ENCODE measurements at places on chromosomes 3 and 15. TPM values are rescaled to one million over a fixed set of nuclear protein-coding genes. Genes with fewer than 3 reads are reported as not detected.

DNA sequence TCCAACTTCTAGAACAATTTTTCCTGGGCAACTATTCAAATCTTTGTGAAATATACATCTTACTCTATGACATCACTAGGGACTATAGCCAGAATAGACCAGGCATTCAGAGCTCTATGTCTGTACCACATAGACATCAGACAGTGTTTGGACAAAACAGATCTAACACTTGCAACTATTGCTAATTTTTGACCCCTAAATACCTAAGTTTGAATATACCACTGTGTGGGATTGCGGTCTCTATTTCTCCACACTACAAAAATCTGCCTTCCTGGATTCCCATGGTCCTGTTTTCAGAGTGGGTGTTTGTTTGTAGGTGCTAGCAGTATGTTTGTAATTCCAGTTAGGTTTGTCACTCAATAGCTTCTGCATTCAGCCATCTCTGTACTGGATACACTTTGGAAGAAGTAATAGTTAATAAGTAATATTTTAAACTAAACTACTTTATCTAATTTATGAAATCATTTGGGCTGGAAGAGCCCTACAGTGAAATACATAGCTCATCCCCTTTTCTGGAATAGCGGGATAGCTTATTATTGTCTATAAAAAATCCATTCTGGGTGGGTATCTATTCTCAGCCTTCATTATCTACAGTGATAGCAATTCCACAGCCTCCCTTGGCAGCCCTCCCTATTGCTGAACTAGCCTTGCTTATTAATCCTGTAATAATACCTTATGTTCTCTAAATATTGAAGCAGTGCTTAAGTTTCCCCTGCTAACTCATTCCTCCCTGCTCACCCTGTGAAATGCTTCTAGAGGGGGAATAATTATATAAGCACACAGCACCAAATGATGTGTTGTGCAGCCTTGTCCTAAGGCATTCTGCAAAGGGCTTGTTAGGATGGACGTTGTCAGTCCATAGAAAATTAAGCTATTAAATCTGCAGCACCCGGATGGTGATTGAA is 49.4 kb downstream of the RBMS3 start:
- DNase-seq, result no peak

DNA sequence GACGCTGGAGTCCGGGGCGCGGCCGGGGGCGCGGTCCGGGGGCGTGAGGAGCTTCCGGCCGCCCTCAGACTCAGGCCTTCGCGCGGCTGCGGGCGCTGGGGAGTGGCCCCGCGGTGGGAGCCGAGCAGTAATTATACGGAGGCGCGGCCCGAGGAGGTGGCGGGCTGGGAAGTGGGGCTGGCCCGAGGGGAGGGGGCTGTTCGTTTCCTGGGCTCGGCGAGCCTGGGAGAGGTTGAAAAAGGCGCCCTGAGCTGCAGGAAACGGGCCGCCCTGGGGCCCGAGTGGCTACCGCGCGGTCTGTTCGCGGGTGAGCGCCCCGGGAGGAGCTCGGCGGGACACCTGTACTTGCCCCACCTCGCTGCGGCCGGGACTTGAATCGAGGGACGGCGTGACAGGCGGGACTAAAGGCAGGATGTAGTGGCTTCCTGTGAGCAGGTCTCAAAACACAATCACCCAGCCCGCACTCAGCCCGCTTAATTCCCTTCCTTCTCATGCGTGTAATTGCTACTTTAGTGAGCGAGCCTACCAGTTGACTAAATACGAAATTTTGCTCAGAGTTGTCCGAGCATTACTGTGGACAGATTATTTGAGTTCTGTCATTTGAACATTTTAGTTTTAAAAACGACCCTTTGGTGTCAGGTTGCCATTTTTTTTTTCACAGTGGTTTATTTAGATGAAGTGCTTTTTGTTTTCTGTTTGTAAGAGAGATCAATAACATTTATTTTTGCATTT is 860 bp downstream of the RASA2 start:
- peak; percentile 93 for DNase-seq

PGBD4 gene
- 0.96 TPM for total RNA-seq

GRCh38 chr15:40582726-40583246 is 11.3 kb upstream of the KNL1 start:
- no peak for DNase-seq

- DNase-seq, result no peak
Observed at GRCh38 chr3:110767156-110767555, 304.5 kb upstream of the NECTIN3 start.

ZBED2 gene
- total RNA-seq, result not detected

CACNA2D2 gene
- total RNA-seq, result 0.45 TPM

- no peak for DNase-seq
Observed at GRCh38 chr3:133930341-133930933, 34.8 kb upstream of the RAB6B start.

DNA sequence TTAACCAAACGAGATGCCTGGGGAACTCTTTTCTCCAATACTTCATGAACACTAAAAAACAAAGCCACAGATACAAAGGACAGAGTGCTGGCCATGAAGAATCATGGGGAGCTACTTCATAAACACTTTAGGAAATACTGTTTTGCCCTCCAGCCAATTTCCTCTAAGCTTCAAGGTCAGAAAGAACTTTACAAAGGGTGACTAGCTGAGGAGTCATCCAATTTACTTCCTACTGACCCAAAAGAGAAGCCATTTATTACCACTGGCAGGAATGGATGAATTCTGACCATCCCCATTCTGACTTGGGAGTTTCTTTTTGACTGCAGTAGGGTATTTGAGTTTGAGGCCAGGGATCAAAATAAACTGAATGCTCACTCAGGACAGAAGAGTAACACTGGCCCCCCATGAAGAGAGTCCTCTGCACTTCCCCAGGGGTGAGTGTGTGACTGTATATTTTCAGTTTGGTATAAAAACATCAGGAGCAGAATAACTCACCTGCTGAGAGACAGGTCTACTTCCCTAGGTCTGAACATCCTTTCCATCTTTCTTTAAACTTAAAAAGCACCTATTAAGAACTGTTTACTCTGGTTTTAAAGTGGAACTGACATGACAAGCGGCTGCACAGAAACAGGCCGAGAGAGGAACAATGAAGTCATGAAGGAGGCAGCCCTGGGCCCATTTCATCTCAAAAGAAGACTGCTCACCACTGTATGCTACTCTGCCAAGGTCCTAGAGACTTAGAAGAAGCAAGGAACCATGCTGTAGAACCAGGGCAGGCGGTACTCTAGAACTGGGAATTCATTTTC is 203.6 kb downstream of the TNIK start:
- DNase-seq, result no peak

EPHB1 gene
- 1.9 TPM for total RNA-seq

GRCh38 chr3:50189274-50189673 is 2.1 kb upstream of the GNAT1 start:
- DNase-seq, result no peak

- no peak for DNase-seq
Observed at GRCh38 chr15:69988541-69989225, 109.0 kb downstream of the TLE3 start.

MED12L gene
- 0.48 TPM for total RNA-seq

DNA sequence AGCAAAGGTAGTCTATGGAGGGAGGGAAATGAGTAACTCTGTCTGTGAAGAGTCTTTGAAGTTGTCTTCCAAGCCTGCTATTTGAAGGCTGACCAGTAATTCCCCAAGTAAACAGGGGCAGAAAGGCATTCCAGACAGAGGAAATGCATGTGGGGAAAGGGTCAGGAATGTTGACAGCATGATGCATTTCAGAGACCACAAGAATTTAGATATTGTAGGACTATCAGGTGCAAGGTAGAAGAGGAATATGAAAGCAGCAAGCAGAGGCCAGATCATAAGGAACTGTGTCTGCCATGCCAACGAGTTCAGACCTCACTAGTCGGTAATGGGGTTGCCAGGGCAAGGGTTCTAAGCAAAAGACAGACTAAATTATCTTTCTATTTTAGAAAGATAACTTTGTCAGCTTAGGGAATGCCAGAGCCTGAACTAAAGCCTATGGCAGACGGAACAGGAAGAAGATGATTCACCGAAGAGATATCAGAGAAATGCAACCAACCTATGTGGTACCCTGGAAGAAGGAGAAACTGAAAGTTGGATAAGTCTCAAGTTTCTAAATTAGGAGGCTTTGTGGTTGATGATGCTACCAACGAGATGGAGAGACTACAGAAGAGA is 327.0 kb upstream of the RORA start:
- no peak for DNase-seq

GRCh38 chr3:44117736-44118135 is 124.0 kb upstream of the TOPAZ1 start:
- DNase-seq, result no peak

GRCh38 chr15:79434361-79434760 is 2.2 kb downstream of the MINAR1 start:
- DNase-seq, result no peak

- DNase-seq, result no peak
Observed at GRCh38 chr3:40336511-40337135, 27.1 kb downstream of the EIF1B start.

GRCh38 chr3:70006089-70006488 is 6.6 kb downstream of the SAMMSON start:
- no peak for DNase-seq

GRCh38 chr15:98311566-98312188 is 336.7 kb upstream of the IGF1R start:
- DNase-seq, result no peak

GRCh38 chr15:97189162-97189780 is 771.2 kb upstream of the ARRDC4 start:
- no peak for DNase-seq

- DNase-seq, result no peak
Observed at GRCh38 chr15:59996298-59997041, 7.6 kb upstream of the FOXB1 start.

DNA sequence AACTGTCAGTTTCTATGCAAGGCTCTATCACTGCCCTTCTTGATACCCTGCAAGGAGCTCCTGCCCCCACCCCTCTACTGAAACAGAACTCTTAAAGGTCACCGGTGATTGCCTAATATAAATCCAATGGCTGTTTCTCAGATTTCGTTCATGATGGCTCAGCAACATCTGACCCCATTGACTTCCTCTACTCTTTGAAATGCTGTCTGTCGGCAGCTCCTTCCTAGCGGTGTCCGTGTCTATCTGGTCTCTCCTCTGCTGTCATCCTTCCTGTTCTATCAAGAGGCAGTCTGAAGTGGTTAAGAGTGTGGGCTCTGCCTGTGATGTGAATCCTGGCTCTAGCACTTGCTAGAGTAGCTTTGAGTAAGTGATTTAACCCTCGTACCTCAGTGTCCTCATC is 5.5 kb downstream of the TMEM266 start:
- DNase-seq, result no peak

DNA sequence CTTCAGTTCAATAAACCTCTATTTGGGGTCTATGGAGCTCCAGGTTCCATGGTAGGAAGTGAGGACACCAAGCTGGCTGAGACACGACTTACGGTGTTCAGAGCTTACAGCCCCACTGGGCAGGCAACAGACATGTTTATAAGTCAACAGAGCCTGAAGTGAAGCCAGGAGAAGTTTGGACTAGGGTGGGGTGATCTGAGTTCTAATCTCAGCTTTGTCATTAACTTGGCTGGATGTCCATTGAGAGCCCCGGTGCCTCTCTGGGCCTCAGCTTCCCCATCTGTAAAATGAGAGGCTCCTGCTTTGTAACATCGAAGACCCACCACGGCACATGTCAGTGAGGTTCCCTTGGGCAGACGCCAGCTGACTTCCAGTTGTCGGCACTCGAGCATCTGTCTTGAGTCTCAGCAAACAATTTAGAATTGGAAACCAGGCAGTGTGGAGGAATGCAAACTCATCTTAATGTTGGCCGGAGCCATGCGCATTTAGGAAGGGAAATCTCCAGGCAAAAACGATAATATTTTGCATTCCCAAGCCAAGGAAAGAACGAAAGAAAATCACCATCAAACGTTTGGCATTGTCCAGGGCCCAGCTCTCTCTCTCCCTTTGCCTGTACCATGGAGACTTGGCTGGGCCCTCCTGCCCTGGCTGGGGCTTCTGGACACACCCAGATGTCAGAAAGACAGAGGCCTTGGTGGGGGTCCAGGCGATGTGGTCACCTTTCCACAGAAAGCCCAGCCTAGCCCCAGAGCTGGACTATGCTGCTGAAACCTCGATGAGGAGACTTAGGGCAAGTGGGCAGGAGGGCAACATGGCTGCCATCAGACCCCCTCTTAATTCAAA is 18.4 kb downstream of the ITGA11 start:
- peak; percentile 65 for DNase-seq

DNA sequence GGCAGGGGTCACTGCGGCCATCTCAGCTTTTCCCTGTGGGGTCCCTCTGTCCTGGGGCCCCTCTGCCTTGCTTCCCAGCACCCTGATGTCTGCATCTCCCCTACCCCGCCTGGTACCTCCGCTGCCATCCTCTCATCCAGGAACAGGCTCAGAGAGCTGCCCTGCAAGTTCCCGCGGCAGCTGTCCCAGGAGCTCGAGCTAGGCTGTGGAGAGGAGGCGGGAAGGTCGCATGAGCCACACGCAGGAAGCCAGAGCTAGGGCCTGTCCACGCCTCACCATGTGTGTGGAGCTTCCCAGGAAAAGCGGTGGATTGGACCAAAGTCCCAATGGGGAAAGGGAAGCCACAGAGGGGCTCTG is 12.5 kb downstream of the PLA2G4B start:
- no peak for DNase-seq

GCHFR gene
- 17.1 TPM for total RNA-seq

DNA sequence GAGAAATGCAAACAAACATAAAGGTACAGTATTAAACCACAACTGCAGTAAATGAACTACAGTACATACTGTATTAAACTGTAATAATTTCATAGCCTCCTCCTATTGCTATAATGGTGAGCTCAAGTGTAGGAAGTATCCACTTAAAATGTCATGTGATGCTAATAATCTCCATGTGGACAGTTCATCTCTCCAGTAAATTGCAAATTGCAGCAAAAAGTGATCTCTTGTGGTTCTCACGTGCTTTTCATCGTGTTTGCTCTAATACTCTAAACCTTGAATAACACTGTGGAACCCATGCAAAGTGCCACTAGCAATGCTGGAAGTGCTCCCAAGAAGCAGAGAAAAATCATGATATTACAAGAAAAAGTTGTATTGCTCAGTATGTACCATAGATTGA is 9.2 kb upstream of the FNDC3B start:
- no peak for DNase-seq

- no peak for DNase-seq
Observed at GRCh38 chr3:13292375-13292774, 127.7 kb downstream of the NUP210 start.

GRCh38 chr3:94249491-94250079 is 186.7 kb downstream of the NSUN3 start:
- no peak for DNase-seq

GRCh38 chr3:46990573-46991374 is 11.3 kb downstream of the NBEAL2 start:
- DNase-seq, result no peak

DNA sequence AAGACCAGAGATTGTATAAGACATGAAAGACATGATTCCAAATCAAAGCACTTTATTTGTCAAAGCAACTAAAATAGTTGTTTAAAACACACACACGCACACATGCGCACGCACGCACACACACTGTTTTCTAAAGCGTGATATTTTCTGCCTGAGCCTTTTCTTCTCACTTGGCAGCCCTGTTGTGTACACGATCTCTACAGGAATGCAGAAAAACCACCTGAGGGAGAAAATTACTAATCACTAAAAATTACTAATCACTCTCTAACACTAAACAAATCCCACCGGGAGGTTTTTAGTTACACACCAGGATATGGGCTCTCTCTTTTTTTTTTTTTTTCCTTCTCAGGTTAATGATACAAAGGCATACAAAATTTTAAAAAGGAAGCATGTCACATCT is 160.1 kb upstream of the ATP11B start:
- no peak for DNase-seq
